ENCODE measurements at places on chromosomes 4 and X.

DNA sequence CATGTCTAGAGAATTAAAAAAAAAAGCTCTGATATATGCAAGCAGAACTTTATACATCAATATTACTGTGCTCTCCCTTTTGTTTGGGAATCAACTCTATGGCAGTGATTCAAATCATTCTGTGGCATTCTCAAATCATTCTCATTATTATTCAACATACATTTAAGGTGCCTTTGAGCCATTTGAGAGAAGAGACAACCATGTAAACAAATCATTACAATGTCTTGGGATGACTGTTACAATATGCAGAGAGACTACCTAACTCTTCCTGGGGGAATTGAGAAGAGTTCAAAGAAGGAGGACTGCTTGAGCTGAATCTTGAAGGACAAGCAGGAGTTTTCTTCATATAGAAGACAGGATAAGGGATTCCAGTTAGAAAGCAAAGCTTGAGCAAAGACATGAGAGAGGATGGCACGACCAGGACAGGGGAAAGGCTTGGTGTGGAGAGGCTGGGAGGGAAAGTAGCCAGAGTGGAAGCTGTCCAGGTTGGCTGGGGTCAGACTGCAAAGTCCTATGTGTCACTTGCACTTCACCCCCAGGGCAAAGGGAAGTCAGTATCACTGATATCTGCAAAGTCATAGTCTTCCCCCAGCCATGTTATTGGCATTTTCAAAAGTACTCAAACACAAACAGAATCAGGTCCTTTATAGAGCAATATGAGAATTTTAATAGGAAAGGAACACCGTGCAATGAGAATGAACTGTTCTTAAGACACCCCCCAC is 9.0 kb downstream of the SEC24D start:
- no peak for DNase-seq

DNA sequence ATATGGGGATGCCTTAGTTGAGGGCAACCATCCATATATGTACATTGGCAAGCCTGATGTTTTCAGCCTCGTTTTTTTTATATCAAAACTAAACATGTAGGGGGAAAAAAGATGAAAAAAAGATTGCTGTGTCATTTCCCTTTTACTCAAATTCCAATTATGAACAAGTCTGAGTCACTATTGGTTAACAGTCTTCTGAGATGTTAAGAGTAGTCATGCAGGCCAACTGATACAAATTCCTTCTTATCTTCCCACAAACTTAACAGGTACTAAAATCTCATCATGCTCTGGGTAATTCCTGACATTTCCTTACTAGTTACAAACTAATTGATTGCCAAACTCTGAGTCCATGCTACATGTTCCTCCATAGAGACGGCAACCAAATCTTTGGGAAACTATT is 222.1 kb downstream of the FRMPD4 start:
- no peak for DNase-seq

- DNase-seq: no peak
Observed at GRCh38 chrX:23901805-23902204, 5.9 kb downstream of the APOO start.

DNA sequence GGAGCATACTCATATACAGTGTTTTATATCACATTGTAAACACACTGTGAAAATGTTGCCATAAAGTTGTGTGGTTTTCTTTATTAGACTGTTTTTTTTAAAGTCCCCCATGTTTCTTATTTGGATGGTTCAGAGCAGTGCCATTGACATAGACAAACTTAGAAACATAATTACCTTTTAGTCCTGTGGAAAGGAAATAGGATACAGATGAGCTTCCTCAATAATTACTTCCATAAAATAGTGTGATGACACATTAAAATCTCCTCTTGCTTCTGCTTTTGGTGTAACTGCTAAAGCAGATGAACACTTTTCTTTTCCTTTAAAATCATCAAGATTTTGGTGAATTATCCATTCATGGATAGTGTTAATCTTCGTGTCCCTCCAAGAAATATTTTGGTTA is 52.9 kb upstream of the LIMCH1 start:
- DNase-seq: no peak

DNA sequence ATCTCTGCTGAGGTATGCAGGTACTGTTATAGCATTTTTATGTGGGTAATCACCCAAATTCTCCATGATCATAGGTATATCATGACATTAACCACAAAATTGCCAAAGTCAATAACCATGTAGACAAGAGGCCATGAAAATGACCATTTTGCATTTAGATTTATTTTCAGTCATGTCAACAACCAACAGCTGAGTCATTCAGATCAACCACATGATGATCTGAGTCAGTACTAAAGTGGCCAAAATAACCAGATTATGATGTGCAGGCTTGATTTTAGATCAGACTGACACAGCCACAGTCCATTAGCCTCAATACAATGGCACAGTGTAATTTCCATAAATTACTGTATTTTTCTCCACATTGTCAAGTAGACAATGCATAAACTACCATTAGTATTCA is 240.5 kb downstream of the GRIA3 start:
- no peak for DNase-seq

DNA sequence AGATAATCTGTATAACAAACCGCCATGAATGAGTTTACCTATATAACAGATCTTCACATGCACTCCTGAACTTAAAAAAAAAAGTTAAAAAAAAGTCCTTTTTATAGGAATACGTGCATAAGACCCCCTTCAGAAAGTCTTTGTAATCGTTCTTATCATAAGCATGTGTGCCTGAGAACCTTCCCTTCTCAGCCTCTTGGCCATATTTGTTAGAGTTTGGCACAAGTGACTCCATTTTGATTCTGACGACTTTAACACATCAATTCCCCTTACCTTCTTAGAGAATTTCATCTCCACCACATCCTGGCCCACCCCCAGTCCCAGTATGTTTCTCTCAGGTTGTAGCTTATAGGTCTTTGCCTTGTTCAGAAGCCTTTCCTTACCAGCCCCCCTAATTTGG is 16.0 kb upstream of the ANXA5 start:
- no peak for DNase-seq

DNA sequence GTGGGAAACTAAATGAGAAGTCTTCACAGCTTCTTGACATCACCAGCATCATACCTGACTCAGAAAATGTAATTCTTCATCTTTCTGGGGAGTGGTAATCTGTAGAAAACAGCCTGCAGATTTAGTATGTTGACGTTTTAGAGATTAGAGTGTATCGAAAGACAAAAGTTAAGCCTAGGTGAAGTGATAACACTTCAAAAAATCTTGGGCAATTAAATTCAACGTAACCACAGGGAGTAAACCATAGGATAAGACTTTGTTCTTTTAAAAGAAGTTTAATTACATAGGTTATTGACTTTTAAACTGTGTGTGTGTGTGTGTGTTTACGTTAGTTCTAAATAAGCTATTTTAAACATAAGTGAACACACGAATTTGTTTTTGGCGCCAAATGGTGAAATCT is 1.8 kb upstream of the CXCL5 start:
- no peak for DNase-seq

DNA sequence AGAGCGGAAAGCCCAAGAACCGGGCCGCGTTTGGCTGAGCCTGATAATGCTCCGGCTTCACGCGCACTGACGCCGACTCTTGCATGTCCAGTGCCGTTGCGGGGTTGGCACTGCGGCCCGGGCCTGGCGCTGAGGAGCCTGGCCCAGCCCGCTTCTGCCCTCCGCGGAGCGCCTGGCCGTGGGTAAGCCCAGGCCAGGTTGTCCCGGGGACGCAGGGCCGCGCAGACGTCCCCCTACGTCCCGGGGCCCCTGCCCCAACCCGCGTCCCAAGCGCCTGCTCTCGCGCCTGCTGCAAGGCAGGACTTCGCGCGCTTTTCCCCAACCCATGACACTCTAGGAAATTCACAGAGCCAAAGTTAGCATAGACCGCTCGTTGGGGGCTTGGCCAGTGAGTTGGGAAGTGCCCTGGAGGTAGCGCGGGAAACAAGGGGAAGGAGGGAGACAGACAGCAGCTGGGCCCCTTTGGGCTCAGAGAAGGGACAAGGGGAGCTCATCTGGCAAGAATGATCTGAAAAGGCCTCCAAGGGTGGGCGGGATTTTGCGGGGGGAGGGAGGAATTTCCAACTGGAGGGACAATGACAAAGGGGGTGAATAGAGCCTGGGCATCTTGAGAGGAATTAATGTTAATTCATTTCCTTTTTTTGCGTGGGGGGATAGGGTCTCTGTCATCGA is 665 bp upstream of the LRPAP1 start:
- DNase-seq: no peak

DNA sequence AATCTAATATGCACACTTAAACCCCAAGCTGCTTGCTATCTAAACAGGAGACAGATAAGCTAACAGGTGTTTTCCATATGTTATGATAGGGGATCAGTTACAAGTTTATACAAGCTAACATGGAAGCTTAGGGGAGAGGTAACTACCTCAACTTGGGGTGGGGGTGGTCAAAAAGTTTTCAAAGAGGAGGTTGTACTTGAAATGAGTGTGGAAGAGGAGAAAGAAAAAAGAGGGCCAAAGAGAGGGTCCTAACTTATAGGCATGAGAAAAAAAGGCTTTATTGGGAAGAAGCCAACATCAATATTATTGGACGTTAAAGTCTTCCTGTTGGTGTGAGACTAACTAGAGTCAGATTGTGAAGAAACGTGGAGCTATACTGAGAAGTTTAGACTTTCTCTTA is 205.9 kb downstream of the NDST4 start:
- no peak for DNase-seq

GRCh38 chr4:107643021-107643420 is 77.0 kb downstream of the PAPSS1 start:
- DNase-seq: no peak

GRCh38 chrX:13489454-13489853 is 79.9 kb upstream of the EGFL6 start:
- DNase-seq: no peak

- no peak for DNase-seq
Observed at GRCh38 chr4:170591076-170591475, 501.3 kb upstream of the AADAT start.

DNA sequence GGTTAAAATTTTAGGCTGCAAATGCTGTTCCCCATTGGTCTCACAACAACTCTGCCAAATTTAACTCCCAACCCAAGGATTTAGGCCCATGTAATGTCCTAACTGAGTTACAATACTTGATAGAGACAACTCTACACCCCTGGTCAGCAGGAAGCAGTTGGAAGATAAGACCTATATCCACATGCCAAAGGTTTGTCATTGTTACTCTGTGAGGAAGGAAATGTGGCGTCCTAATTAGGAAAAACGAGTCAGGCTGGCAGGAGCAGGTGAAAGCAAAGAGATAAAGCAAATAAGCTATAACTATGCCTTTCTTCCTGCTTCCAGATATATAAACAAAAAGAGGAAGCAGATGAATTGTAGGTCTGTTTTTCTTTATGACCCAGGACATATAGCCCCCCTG is 69.1 kb downstream of the SPIN4 start:
- no peak for DNase-seq

DNA sequence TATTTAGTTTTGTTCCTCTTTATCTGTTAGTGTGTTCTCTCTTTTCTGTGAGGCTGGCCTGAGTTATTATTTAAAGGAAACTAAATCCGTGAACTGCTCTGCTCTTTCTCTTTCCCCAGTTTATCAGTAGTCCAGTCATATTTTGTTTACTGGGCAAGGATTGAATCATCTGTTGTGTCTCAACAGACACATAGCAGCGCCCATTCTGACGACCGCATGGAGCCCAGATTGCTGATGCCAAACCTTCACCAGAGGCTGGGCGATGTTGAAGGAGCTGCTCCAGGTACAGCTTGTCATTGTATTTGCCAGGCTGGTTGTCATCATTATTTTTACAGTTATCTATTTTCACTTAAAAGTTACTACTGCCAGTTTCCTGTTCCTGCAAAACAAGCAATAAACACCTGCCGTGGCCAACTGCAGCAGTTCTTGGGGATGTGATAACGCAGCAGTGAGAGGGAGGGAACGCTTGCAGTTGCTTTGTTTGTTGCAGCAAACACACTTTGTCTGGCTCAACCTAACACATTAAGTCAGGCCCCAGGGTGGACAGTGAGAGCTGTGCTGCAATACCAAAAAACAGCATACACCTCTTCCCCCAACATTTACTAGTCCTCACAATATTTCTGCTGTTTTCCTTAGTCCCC is 10.1 kb downstream of the REELD1 start:
- no peak for DNase-seq

GRCh38 chr4:149972407-149972806 is 105.8 kb upstream of the DCLK2 start:
- DNase-seq: no peak

All from iPS DF 6.9 (cell line).